ENCODE measurements at places on chromosomes 11 and 22.

- no peak for DNase-seq
Observed at GRCh38 chr11:119865661-119866156, 136.7 kb upstream of the NECTIN1 start.

DNA sequence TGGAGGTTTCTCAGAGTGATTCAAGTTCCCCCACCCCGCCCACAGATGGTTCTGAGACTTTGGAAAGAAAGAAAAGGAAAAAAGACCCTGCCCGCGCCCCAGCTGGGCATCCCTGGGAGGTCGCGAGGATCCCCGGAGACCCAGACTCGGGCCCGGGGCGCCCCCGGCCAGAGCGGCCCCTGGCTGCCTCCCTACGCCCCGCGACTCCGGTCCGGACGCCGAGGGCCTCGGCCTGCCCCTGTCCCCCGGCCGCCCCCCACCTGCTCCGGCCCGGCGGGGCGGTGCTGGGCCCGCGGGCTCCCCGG lies 2.3 kb upstream of the AIFM3 start:
- no peak for DNase-seq

DNA sequence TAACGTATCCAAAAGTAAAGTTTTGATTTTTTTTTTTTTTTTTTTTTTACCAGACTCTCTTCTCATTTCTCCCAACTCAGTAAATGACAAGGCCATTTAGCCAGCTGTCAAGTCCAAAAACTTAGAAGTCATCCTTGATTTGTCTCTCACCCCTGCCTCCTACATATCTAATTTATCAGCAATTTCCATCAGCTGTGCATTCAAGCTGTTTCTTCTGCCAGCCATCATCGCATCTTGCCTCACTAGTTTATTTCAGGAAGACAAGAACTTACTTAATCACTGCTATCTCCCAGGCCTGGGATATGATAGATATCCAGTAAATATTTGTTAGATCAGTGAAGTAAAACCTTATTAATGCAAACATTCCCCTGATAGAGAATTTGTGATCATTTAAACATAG lies 47.6 kb downstream of the SCGB1A1 start:
- DNase-seq: no peak

DNA sequence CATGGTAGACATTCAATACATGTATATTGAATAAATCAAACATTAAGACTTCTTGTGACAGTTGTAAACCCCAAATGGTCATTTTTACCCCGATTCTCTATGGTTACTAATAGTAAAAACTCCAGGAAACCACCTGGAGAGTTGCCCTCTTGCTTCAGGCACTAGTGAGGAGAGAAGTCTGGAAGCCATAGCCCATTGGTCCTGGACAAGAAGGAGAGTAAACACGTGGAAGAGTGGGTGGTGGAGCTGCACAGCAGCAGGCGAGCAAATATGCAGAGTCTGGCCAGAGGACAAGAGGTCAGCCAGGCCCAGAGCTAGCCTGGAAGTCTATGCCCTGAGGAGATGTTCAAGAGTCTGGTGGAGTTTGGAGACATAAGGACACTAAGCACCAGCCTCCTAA lies 17.7 kb downstream of the DCHS1 start:
- no peak for DNase-seq

DNA sequence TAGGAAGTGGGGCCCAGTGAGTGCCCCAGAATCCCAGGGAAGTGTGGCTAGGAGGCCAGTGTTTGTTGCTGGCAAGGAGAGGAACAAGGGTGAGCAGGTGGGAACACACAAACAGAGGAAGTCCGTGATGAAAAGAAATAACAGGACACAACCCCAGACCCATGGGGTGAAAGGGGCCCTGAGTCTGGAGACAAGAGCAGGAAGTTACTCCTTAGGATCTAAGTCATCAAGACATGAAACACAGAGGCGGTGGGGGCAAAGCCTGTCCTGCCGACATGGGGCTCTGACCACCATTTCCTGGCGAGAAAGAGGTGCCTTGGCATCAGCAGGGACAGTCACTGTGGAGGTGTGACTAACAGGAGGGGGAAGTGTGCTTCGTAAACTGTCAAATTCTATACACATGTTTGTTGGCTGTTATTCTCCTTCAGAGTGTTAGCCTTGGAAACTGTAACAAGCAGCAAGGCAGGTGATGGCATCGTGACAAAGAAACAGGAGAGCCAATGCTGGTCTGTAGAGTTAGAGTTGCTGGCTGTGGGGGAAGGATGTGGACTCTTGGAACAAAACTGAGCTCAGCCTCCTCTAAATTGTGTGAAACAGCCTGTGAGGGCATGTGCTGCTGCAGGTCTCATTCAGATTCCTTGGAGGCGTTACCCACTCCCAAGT lies 21.7 kb downstream of the CHST1 start:
- DNase-seq: no peak

DNA sequence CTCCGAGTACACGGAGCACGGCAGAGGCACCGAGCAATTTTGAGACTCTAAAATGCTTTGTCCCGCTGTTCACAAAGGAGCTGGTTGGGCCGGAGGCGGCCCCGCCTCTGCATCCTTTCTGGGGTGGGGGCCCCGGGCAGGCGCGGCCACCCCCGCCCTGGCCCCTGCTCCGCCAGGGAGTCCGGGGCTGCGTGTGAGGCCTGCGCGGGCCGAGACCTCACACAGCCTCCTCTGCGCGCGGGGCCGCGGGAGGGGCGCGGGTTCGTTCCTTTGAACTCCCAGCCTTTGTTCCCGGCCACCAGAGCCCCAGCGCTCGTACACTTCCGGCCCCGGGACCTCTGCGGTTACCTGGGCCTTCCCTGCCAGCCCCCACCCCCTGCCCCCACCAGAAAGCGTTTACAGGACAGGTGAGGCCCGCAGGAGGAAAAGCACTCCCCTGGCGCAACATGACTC lies 1.6 kb downstream of the FGF19 start:
- no peak for DNase-seq

- no peak for DNase-seq
Observed at GRCh38 chr11:93288767-93289166, 41.8 kb upstream of the DEUP1 start.

GRCh38 chr11:62805961-62806441 lies 761 bp upstream of the NXF1 start:
- DNase-seq: no peak

- DNase-seq: no peak
Observed at GRCh38 chr11:88421530-88421929, 84.0 kb upstream of the CTSC start.

GRCh38 chr11:93653080-93653479 lies 8.4 kb upstream of the CEP295 start:
- DNase-seq: no peak

DNA sequence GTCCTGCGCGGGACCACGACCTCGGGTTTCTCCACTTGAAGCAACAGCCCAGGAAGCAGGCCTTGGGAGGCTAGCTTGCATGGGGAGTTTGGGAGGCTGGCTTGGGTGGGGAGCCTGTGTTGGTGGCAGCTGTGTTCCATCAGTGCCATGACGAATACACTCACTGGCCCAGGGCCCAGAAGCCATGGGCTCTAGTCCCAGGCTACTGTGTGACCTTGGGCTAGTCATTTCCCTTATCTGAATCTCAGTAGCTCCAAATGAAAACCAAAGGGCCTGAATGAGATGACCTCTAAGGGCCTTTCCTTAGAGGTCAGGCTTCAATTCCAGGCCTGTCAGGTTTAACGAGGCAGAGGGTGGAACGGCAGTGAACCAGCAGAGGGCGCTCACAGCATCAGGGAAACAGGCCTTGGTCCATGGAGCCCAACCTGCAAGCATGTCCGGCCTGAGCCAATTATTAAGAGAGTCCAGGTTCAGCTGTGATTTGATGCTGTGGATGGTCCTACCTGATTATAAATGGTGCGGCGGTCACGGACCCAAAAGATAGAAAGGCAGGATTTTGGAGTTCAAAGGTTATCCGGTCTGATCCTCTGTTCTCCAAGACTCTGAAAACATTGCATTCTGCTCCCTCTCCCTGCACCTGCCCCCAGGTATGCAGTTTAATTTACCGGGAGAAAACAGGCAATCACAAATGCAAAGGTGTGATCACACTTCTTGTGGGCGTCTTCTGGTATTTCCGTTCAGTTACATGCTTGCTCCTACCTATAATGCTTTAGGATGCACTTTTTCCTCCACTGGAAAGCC lies 15.9 kb downstream of the PTPN5 start:
- DNase-seq: no peak

DNA sequence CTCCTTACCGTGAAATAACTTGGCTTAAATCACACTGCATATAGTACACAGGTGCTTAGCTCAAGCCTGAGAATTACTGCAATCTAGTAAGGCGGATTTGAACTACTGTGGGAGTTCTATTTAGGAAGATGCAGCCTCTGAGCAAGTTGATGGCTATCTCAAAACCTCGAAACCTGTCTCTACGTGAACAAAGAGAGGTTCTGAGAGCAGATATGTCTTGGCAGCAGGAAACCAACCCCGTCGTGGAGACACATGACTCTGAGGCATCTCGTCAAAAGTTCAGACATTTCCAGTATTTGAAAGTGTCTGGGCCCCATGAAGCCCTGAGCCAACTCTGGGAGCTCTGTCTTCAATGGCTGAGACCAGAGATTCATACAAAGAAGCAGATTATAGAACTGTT lies 5.9 kb downstream of the ZNF215 start:
- no peak for DNase-seq

GRCh38 chr11:87908086-87908485 lies 267.2 kb downstream of the RAB38 start:
- no peak for DNase-seq

DNA sequence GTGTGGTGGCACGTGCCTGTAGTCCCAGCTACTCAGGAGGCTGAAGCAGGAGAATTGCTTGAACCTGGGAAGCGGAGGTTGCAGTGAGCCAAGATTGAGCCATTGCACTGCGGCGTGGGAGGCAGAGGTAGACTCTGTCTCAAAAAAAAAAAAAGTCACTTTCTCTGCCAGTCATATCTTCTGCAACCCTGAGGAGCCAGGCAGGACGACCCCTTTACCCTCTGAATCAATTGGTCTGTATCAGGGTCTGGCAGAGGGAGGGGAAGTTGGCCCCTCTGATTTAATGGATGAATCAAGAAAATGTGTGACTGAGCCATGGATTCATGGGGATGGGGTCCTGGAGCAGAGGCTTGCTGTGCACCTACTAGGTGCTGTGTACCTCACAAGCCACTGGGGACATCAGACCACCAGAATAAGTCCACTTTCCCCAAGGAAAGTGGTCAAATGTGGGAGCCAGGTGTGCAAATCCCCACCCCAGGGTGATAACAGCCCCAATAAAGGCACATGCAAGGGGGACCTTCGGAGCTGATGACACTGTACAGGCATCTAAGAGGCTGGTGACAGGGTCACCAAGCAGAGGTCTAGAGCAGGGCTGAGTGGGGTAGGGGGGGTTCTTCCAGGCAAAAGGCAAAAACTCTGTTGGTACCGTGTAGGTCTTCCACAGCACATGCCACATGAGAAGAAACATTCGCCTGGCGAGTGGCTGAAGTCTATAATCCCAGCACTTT lies 29.0 kb downstream of the TXN2 start:
- DNase-seq: no peak

GRCh38 chr22:44730022-44730393 lies 22.4 kb upstream of the ARHGAP8 start:
- no peak for DNase-seq

DNA sequence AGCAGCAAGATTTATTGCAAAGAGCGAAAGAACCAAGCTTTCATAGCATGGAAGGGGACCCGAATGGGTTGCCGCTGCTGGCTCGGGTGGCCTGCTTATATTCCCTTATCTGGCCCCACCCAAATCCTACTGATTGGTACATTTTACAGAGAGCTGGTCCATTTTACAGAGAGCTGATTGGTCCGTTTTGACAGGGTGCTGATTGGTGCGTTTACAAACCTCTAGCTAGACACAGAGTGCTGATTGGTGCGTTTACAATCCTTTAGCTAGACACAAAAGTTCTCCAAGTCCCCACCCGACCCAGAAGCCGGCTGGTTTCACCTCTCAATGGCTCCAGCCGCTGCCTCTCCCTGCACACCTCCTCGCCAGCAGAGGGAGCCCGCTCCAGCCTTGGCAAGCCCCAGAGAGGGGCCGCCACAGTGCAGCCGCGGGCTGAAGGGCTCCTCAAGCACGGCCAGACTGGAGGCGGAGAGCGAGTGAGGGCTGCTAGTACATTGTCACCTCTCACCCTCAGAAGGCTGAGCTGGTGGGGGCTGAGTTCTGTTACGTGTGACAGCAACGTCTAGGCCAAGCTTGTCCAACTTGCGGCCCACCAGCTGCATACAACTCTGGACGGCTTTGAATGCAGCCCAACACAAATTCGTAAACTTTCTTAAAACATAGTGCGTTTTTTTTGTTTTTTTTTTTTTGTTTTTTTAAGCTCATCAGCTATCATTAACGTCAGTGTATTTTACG lies 8.7 kb downstream of the PTH start:
- no peak for DNase-seq

- DNase-seq: no peak
Observed at GRCh38 chr11:61834278-61835048, 6.4 kb downstream of the FADS2 start.

DNA sequence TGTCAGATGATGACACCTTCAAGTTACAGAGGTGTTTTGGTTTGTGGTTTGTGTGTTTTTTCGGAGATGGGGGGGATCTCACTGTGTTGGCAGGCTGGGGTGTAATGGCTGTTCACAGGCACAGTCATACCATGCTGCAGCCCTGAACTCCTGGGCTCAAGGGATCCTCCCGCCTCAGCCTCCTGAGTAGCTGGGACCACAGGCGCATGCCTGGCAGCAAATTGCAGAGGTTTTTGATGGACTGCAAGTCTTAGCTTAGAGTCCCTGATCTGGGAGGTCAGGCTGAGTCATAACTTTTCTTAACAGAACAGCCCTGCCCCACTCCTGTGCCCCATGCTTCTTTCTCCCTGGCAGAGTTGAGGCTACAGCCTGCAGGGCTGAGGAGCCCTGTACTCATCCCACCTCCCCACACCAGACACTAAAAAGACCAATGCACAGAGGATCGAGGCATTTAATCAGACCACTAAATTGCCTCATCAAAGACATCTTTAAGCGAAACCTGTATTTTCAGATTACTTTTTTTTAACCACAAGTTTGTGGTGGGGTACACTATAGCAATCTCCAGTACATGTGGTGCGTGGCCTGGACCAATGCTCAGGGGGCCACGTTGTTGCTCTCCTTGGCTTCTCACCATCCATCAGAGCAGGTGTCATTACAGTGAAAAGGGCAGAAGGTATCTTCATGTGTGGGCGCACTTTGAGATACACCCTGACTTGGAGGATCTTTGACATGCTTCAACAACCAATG lies 17.1 kb upstream of the ADORA2A start:
- DNase-seq: no peak

DNA sequence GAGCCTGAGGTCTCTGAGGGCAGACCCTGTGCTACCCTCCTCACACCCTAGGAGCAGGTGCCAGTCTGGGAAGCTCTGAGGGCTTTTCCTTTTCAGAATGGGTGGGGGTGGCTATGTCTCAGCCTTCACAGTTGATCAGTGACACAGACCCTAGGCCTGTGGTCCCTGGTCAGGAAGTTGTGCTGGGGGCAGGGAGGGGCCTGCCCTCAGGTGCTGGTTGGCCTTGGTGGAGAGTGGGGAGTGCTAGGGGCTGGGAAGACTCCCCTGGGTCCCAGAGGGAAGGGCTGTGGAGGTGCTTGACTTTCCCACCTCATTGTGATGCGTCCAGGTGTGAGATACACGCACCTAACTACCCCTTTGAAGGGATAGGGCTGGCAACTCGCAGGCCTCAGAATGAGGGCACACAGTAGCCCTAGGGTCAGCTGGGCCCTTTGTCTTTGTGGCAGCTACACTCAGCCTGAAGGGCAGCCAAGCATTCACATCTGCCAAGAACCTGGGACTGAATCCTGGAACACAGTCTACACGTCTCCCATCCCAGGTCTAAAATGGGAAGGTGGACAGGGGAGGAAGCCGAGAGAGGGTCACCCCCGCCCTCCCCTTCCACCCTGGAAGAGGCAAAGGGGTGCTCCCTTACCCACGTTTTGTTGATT lies 31.2 kb upstream of the ATXN10 start:
- DNase-seq: no peak

GRCh38 chr11:69173331-69173730 lies 17.6 kb downstream of the SMIM38 start:
- no peak for DNase-seq

GRCh38 chr11:69686856-69687255 lies 11.7 kb upstream of the LTO1 start:
- no peak for DNase-seq
